ENCODE measurements at places on chromosomes 13 and 19.

DNA sequence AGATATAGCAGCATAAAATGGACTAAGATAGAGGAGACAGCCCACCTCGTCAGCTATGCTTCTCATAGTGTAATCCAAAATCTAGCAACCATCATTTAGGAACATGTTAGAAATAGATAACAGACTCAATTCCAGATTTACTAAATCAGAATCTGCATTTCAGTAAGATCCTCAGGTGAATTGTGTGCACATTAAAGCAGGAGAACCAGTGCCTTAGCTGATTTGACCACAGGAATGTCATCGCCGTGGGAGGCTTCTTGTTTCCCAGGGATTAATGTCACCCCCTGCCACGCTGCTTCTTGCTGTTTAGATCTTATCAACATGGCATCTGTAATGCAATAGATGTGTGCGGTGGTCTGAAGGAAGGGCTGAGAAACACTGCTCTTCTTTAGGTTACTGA, 84.0 kb downstream of the GPC5 start:
- DNase-seq = no peak

DNA sequence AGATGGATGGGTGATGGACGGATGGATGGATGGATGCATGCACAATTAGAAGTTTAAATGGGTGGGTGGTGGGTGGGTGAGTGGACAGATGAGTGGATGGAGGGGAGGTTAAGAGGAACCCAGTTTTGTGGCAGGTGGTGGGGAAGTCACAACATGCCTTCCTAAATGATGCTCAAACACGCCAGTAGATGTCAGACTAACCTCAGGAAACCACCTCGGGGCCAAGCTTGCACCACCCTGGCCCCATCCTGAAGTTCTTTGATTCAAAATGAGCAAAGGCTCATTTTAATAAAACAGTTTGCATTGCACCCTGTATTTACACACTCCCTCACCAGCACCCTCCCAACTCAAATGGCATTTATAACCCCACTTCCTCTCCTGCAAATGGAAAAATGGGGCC, 91.4 kb upstream of the CACNA1A start:
- peak; percentile 49 for DNase-seq

DNA sequence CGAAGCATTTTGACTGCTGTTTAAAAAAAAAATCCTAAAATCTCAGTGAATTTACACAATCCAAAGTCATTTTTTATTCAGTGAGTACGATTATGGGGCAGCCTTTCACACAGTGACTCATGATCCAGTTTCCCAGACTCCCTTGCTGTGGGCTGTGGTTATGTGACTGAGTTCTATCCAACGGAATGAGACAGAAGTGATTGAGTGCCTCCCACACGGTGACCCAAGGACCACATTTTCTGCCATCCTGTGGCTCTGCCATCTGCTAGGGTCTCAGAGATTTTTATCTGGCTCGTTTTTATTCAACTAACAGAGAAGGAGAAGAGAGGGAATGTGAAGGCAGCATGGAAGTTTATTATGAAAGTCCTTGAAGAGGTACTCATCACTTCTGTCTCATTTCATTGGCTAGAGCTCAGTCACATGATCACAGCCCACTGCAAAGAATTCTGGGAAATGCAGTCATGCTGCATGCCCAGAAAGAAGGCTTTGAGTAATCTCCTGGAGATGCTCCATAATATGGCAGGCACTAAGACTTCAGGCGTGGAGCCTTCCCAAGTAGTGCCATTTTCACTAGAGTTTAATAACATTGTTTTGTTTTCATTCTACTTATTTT, 999.4 kb downstream of the UQCRFS1 start:
- no peak for DNase-seq

DNA sequence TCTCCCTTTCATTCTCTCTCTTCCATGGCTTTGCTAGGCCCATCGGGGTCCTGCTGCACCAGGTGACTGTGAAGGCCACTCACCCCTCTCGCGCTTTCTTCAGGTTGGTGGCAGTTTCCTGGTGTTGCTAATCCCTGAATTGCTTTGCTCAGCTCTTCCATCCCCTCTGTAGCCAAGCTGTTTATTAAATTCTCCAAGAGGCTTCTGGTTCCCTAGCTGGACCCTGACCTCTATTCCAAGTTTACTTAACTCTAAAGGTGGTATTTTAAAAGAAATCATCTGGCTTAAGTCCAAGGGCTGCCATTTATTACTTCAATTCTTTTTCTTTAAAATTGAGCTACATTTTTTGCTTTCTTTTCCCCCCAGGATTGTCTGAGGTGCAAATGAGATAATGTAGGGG, 32.7 kb upstream of the MICU2 start:
- no peak for DNase-seq

DNA sequence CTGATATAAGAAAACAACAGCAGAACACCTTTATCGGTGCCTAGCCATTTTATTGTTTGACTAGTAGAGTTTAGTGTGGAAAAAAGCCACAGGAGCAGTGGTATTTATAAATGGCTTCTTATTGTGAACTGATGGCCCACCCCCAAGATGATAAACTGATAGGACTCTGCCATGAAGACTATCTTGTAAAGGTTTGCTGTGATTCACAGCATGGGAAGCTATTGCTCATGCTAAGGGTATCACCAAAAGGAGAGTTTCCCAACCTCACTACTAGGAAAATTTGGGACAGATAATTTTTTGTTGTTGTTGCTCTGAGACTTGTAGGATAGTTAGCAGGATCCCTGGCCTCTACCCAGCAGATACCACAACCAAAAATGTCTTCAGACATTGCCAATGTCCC, 12.0 kb upstream of the SLC7A1 start:
- DNase-seq = no peak

DNA sequence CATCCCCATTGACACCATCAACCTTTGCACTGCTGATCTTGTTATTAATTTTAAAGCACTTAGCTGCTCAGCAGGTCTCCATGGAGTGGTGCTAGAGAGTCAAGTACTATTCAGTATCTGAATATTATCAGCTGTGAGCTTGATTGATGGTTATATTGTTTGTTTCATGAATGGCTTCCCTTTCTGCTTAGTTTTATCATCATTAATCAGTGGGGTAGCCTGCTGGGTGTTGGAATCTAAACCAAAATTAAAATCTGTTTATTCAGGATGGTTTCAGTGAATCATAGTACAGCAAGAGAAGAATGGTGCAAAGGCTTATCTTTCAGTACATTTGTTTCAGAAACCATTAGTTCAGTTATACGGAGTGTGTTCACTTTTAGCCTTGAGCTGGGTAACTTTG, 42.5 kb upstream of the SCEL start:
- DNase-seq = no peak

DNA sequence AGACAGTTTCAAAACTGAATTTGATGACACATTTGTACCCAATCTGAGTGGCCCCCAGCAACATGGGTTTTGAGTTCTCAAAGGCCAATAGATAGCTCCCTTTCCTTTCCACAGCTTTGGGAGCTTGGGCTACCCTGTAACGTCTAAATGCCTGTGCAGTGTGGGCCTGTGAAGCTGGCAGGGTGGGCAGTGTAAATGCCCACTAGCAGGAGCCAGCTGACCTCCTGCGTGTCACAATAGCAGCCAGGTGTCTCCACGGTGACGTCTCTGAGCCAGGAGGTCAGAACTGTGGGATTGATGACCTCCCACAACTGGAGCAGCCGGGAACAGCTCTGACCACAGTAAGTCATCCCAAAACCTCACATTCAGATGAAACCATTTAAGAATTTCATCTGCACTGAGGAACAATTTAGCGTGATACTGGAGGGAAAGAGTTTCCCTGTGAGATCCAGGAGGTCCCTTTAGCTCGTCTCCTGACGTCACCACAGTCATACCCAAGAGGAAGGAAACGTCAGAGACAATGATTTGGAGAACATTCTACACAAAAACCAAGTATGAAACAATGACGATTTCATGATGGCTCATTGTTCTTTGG, at the start of gene IPO5:
Gene IPO5 (plus strand): TSS at position 300 of the 595 bp plus-strand sequence. CDS start 23,022 bp downstream, outside the sequence.
- no peak for DNase-seq

DNA sequence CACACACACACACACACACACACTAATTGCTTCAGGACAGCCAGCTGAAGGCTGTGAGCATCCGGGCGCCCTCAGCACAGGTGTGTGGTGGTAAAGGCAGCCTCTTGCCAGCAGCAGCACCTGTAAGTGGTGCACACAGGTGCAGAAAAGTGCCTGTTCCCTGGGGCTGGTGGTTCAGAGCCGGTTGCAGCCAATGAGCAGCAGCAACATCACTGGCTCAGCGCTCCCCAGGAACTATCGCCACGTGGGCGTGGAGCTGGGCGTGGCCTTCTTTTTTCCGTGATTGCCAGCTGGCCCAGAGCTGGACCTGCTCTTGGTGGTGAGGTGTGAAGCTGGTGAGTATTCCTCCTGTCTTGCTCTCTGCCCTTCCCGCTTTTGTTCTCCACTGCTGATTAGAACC, at the start of gene NLRP5:
Gene NLRP5 (plus strand): TSS at position 289 of the 400 bp plus-strand sequence.
- no peak for DNase-seq

GRCh38 chr19:58317476-58318072, 9.2 kb upstream of the ZSCAN22 start:
- DNase-seq = no peak

- DNase-seq = no peak
Measured at GRCh38 chr19:49492573-49493405, 3.4 kb upstream of the RPS11 start.

DNA sequence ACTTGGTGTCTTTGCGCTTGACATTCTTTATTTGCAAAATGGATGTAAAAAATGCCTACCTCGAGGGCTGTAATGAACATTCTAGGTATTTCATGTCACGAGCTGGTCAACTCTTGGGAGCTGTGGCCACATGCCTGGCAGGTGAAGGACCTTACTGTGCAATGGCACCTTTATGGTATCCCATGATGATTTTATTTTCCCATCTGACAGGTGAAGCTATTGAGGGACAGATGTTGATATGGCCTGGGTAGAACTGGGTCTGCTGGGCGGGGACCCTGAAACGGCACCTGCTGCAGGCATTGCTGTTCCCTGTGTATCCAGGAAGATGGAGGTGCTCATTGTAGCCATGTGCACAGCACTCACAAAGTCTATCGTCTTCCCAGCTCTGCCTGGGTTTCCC, 332.2 kb downstream of the TEX29 start:
- no peak for DNase-seq
